AG09319 (cell line): ENCODE measurements at places on chromosomes 7 and 10.

DNA sequence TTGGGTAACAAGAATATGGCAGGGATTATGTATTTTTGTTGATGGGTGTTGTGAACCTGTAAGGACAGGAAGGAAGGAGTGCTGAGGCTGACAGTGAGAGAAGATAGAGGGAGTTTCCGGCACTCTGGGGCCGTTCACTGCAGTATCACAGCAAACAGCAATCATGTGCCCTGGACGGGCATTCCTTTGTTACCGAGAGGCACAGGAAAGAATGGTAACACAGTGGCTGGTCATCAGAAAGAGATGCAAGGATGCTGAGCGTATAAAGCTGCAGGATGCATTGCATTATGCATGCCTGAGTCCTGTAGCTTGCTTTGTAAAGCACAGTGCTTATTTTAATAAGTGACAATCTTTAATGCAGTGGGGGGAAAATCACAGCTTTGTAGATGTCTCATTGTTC is 286.8 kb downstream of the RPS24 start:
- no peak for DNase-seq

- peak; percentile 61 for DNase-seq
Observed at GRCh38 chr7:140062528-140063299, at the start of gene PARP12. Gene PARP12 (minus strand): TSS chr7:140062951. CDS start chr7:140062847, 104 bp downstream.

DNA sequence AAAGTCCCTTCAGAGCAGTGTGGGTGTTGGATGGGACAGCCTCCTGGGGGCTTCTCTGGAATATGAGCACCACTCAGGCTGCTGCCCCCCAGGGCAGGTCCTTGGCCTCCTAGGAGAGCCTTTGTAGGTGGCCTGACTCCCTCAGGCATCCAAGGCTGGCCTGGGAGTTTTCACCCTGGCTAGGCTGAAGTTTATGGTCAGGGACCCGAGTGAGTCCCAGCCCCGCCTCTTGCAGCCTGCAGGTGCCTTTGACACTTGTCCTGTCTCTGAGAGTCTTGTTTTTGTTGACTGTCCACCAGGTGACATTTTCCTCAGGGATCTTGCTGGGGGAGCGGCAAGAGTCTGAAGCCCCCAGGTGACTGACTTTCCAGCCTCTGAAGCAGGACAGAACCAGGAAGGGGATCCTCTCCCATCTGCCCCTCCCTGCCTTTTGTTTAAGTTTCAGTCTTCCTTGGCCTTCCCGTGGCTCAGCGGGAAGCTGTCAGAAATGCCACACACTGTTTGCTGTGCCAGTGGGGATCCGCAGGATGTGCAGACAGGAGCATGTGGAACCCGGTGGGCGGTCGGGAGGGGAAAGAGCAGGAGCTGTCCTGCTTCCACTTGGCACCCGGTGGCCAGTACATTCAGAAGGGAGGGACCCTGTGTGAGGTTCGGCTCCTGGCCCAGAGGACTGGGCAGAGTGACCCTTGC is 59.5 kb downstream of the LRRC18 start:
- no peak for DNase-seq

DNA sequence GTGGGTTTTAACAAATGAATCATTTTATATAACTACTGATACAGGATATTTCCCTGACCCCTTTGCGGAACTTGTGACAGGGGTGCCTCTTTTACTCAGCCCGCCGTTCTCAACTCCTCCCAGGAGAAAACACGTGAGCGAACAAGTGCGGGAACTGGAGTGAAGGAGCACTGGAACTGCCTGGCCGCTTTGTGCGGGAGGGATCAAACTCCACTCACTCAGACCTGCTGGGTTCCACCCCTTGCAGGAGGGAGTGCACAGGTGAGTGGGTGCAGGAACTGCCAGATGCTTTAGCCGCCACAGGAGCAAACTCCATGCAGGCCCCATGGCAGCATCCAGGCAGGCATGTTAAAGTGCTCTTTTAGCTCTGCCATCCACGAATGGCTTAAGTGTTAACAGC is 513.4 kb upstream of the GRM3 start:
- DNase-seq: no peak

DNA sequence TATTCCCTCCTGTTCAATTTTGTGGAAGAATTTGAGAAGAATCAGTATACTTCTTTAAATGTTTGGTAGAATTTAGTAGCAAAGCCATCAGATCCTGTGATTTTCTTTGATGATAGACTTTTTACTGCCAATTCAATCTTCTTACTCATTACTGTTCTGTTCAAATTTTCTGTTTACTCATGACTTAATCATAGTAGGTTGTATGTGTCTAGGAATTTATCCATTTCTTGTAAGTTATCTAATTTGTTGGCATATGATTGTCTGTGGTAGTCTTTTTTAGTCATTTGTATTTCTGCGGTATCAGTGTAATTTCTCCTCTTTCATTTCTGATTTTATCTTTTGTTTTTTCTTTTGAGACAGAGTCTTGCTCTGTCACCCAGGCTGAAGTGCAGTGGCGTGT is 87.4 kb downstream of the CCDC3 start:
- DNase-seq: no peak

DNA sequence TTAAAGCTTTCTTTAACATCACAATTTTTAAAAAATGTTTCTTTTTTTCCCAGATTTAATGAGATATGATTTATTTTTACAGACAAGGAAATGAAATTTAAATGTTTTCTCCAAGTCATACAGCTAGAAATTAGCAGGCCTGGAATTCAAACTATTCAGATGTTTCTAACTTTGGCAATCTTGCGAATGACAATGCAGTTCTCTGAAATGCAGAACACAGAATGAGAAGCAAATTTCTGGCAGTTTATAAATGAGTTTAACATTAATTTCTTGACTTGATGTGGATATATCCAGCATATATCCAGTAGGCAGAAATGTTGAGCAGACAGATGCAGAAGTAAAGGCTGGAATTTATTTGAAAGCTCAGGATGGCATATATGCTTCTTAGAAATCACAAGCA is 227.5 kb downstream of the THSD7A start:
- no peak for DNase-seq

- DNase-seq: no peak
Observed at GRCh38 chr7:139830782-139831501, 1.9 kb downstream of the TBXAS1 start.

GRCh38 chr7:21364801-21365271 is 63.0 kb upstream of the SP4 start:
- DNase-seq: no peak

DNA sequence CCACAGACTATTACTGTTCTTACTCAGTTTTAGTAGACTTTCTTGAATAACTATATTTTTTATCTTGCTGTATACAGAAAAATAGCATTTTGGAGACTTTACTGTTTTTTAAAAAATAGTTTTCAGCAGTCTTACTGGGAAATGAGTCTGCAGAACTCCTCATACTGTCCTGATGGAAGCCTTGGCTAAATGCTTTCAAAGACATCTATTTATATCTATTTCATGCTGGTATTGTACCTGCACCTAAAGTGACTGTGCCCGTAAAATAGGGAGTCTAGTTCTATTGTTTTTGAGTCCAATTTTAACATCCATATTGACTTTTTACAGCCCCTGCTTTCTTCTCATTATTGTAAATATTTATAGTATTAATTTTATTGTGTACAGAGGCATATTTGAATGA is 288.6 kb upstream of the CDC14C start:
- no peak for DNase-seq

- no peak for DNase-seq
Observed at GRCh38 chr7:38273286-38273995, at the start of gene TARP. Gene TARP (minus strand): TSS chr7:38273636.

GRCh38 chr10:66218981-66219587 is 706.8 kb upstream of the LRRTM3 start:
- no peak for DNase-seq

DNA sequence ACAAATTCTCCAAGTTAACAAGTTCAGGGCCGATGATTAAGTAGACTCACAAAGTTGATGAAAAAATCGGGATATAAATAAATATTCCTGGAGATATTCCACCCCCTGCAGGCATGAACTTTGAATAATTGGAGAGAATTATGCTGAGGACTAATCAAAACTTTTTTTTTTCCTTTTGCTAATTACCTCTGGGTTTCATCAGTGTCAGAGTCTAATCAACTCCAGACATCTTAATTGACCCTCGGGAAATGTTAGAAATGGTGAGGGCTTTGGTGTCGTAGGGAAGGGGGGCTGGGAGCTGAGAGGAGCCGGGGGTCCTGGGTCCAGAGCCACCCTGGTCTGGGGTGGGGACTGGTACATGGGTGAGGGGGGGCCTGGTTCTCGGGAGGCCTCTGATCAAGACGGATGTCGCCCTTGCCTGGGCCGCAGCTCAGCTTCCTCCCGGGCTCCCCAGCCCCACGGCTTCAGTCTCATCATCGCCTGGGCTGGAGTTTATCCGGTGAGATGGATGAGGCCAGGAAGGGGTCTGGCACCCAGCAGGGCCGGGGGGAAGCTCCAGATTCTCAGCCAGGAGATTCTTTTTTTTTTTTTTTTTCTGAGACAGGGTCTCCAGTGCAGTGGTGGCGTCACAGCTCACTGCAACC is 30.4 kb upstream of the ELFN1 start:
- no peak for DNase-seq

GRCh38 chr7:95430864-95431263 is 4.0 kb downstream of the PON2 start:
- no peak for DNase-seq

DNA sequence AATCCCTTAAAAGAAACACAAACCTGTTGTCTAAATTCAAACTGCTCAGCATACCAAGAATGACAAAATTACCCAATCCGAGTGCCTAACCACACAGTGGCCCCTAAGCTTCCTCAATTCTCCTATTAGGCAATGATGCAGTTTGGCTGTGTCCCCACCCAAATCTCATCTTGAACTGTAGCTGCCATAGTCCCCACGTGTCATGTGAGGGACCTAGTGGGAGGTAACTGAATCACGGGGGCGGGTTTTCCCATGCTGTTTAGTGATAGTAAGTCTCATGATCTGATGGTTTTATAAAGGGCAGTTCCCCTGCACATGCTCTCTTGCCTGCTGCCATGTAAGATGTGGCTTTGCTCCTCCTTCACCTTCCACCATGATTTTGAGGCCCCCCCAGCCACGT is 21.9 kb downstream of the PSAP start:
- no peak for DNase-seq

DNA sequence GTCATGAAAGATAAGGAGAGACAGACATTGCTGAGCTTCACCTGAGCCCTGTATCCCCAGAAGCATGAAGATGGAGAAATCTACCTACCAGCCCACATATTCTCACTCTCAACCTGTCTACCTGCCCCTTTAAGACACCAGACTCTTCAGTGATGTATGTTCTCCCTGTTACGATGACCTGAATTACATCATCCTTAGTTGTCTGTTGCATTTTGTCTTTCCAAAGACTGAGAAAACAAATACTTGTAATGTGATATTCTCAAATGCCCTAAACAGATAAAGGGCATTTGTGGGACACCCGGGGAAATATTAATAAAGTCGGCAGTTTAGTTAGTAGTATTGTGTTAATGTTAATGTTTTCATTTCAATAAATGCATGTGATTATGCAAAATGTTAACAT is 305.8 kb upstream of the IGFBP3 start:
- no peak for DNase-seq

- no peak for DNase-seq
Observed at GRCh38 chr10:75397496-75398199, 3.9 kb downstream of the ZNF503 start.

GRCh38 chr10:3896161-3896560 is 111.2 kb upstream of the KLF6 start:
- no peak for DNase-seq

DNA sequence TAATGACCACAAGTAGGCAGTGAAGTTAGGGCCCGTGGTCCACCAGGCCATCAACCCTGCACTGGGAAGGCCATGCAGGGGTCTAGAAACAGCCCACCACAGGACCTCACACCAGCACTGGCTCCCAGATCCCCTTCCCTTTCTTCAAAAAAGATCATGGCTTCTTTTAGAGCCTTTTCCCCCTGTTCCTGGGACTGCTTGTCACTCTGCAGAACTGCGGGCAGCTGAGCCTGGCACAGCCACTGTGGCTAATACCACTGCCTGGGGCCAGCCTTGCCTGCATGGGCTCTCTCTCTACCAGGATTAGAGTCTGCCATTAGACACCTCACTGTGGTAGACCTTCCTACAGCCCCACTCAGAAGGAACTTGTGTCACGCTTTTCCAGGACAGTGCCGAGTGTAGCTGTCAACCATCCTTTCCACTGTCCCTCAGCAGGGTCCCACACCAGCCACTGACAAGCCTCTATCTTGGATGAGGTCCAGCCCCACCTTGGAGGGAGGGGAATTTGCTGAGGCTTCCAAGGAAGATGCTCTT is 19.0 kb upstream of the C10orf90 start:
- no peak for DNase-seq

GRCh38 chr7:47809387-47809786 is 138.9 kb downstream of the PKD1L1 start:
- DNase-seq: no peak

DNA sequence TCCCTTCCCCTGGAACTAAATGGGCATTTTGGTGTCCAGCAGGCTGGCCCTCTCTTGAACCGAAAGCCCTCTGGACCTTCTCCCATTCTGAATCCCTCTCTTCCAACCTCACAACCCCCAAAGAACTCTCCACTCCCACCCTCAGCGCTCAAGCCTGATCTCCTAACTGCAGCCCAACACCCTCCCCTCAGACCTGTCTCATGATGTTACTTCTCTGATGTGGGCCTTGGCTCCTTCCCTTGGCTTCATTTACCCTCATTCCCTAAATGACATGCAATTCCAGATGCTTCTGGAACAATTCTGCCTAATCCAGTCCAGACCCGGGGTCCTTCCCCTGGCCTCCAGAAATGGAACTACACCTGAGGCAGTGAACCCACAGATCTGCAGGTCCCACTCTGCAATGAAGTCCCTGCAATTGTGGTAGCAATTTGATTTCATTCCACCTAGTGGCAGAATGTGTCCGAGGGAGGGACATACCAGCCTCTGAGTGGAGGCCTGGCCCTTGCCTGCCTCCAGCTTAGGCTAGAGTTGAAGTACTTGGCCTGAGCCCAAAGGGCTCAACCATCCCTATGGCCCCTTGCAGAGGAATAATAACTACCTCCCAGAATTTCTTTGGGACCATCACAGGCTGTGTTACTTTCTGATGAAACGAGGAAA is 4.1 kb upstream of the CEP41 start:
- no peak for DNase-seq

- no peak for DNase-seq
Observed at GRCh38 chr7:20793694-20794394, 7.2 kb upstream of the SP8 start.

DNA sequence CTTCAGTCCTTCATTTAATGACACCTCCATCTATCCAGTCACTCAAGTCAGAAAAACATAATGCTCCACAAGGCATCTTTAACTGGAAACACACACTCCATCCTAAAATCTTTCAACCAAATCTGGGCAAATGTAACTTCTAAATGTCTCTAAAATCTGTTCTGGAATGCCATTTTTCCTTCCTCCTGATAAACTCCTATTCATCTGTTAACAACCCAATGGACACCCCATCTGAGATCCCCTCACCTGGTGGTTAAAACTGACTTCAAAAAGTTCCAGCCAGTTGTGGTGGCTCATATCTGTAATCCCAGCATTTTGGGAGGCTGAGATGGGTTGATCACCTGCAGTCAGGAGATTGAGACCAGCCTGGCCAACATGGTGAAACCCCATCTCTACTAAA is 78.7 kb downstream of the ARHGAP21 start:
- DNase-seq: no peak

- no peak for DNase-seq
Observed at GRCh38 chr7:77566421-77566820, 29.3 kb downstream of the PTPN12 start.
